Activated T-cell treated with anti-CD3 and anti-CD28 coated beads for 1 hour (primary cell): ENCODE measurements at places on chromosomes 1 and 21.

DNA sequence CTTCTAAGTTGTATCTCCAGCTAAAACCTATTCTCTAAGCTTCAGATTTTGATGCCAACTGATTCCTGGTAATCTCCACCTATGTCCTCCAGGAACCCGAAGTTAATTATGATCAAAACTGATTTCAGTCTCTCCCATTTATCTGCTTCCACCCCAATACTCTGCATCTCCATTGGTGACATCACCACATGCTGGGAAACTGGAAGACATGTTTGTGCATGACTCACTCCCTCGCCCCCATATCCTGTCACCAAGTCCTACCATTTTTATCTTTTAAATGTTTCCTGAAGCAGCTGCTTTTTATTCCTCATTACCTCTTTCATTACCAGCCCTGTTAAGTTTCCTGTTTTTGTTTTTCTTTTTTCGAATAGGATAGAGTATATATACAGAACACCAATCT, 228.5 kb downstream of the LRRC40 start:
- DNase-seq = no peak

DNA sequence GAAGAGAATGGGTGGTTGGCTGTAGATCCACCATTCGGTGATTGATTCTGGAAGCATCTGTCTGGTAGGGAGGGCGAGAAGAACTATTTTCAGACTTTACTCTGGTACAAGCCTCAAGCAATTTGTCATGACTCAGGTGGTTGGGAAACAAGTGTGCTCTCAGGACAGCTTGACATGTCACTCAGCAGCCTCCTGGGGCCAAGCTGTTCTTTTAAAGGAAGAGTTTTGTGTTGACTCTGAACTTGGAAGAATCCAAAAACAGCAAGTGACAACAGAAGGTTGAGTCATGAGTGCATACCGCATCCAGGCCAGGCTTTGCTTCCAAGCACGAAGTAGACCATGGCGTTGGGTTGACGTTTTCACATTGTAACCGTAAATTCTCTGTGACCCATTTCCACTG, 65.9 kb downstream of the CLIC6 start:
- no peak for DNase-seq

DNA sequence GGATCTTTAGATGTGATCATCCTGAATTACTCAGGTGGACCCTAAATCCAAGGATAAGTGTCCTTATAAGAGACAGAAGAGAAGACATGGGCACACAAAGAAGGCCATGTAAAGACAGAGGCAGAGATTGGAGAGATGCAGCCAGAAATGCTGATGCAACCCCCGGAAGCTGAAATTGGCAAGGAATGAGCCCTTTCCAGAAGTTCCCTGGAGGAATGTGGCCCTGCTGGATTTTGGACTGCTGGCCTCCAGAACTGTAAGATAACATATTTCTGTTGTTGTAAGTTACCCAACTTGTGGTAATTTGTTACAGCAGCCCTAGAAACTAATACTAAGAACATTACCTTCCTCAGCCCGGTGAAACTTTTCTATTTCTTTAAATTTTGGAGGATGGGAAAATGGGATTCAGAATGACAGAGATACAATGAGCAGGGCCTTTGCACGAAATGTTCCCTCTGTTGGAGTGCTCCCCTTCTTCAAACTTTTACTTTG, 11.2 kb upstream of the PLPP3 start:
- DNase-seq = no peak

- DNase-seq = no peak
Measured at GRCh38 chr1:25100151-25100833, 132.0 kb downstream of the SYF2 start.

GRCh38 chr1:205496661-205497060, 7.8 kb upstream of the CDK18 start:
- DNase-seq = no peak

DNA sequence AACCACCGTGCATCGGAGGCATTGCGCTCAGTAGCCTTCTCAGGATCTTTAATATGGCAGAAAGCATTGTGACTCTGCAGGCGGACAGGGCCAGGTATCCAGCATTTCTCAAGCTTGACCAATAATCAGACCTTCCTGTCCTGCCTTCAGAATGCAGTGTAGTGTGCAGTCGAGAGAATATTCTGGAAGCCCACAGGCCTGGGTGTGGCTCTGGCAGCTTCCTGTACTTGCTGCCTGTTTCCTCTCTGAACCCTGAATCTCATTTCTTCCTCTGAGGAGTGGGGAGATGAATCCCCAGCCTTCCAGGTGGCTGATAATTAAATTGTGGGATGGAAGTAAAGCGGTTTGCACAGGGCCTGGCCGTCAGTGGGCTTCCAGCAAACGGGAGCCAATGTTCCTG, 42.3 kb downstream of the ACTL8 start:
- DNase-seq = no peak

DNA sequence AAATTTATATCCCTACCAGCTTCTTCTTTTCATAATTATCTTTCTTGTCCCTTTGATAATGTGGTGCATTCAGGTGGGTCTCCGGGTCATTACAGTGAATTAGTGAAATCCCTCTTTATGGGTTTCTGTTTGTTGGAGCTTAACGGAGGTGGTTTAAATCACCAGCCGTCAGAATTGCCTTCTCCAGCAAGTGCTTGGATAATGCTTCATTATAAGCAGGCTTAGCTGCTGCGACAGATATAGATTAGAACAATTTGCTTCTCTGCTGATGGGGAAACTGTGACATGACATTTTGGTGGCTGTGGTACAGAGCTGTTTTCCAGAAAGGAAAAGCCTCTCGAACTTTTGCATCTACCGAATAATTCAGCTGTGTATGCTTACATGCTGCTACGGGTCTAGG, 56.9 kb downstream of the KAZN start:
- no peak for DNase-seq

DNA sequence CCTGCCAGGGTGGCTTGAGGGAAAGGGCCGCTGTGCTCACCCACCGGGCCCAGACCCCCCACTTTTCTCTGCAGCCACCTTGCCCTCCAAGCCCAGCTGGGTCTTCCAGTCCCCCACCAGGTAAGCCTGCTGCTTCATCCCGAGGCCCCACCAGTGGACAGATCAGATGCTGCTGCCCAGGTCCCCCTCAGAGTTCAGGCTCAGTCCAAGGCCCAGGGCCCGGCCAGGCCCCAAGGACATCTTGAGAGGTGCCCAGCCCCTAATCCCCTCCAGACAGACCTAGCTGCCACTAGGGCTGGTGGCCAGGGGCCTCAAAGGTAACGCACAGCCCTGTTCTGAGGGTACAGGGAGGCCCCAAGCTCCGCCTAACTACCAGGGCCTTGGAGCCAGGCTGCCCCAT, 58.6 kb downstream of the MEGF6 start:
- no peak for DNase-seq

DNA sequence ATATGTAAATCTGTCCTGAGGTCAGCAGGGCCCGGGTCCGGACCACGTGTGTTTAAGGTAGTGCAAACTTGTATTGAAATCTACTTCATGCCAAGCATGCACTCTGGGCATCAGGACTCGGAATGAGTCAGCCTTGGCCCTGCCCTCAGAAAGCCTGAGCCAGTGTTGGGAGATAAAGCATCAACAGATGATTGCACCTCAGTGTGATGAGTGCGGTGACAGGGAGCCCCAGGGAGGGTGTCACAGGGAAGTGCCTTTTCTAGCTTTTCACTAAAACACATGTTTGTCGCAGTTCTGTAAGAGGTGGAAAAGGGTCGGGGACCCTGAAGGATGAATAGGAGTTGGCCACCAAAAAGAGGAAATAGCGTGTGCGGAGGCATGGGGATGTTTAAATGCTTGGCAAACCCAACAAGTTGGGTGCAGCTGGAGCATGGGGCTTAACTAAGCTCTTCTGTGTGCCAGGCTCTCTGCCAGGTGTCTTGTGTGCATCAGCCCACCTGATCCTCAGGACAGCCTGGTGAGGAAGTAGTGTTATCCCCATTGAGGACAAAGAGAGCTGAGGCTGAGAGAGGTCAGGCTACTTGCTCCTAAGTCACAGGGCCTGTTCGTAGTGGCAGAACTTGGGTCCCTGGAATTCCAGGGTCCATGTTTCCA, 48.2 kb upstream of the EPB41 start:
- DNase-seq = no peak
